ENCODE measurements at places on chromosomes 3 and 15. TPM values are rescaled to one million over a fixed set of nuclear protein-coding genes. Genes with fewer than 3 reads are reported as not detected.

GRCh38 chr3:42166662-42167300 is 75.6 kb downstream of the TRAK1 start:
- no peak for DNase-seq
- no peaks in the 10 kb centered on the region for H3K4me1 ChIP-seq

- H3K36me3 ChIP-seq, result no peaks in the 10 kb centered on the region
- H3K4me1 ChIP-seq, result peaks cover 5% of the 10 kb centered on the region
- no peak for DNase-seq
- H3K27me3 ChIP-seq, result no peaks in the 10 kb centered on the region
- no peak overlapping the region for H3K4me3 ChIP-seq
Observed at GRCh38 chr3:5047764-5048419, 68.7 kb downstream of the BHLHE40 start.

- no peak for DNase-seq
- no peak overlapping the region for H3K27ac ChIP-seq
- H3K36me3 ChIP-seq, result no peaks in the 10 kb centered on the region
- H3K27me3 ChIP-seq, result no peaks in the 10 kb centered on the region
- no peaks in the 10 kb centered on the region for H3K4me1 ChIP-seq
Observed at GRCh38 chr3:190989218-190989617, 126.7 kb upstream of the GMNC start.

- DNase-seq, result no peak
- no peak overlapping the region for H3K27ac ChIP-seq
- H3K4me3 ChIP-seq, result no peak overlapping the region
- no peaks in the 10 kb centered on the region for H3K36me3 ChIP-seq
- no peaks in the 10 kb centered on the region for H3K4me1 ChIP-seq
Observed at GRCh38 chr3:166634091-166634746, 745.9 kb downstream of the ZBBX start.

DNA sequence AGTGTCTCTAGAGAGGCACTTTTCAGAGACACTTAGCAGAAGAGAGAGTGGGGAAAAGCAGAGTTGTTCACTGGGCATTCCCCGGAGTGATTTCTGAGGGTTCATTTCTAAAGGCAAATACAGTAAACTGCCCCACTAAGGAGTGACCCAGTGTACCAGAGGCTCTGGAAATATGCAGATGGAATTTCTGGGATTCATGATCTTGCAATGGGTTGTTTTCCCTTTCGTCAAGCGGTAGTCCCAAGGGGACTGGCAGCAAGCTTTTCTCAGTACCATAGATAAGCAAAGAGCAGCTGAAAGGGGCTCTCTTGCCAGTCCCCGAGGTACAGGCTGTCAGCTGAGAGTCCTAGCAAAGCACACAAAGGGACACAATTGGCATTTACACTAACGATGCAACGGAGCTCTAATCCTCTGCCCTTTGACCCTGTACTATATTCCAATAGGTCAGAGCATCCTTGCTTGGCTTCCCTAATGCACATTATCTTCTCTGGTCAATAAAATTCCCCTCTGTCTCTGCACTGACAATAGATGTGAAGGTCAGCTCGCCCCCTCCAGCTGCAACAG is 155.6 kb downstream of the SEMA6D start:
- H3K4me3 ChIP-seq, result no peak overlapping the region
- DNase-seq, result no peak
- H3K27ac ChIP-seq, result no peak overlapping the region
- H3K4me1 ChIP-seq, result no peaks in the 10 kb centered on the region

Gene EPM2AIP1
- 26.5 TPM for total RNA-seq

Gene TMCO5A
- not detected for total RNA-seq

Measured in kidney (tissue), 22 donors.